ENCODE measurements at places on chromosomes 3 and 15.

- no peak for DNase-seq
These were observed 27.6 kb downstream of the CHST14 start for GRCh38 chr15:40498418-40498817.

- DNase-seq = no peak
These were observed 115.6 kb downstream of the EOMES start for GRCh38 chr3:27606537-27606936.

DNA sequence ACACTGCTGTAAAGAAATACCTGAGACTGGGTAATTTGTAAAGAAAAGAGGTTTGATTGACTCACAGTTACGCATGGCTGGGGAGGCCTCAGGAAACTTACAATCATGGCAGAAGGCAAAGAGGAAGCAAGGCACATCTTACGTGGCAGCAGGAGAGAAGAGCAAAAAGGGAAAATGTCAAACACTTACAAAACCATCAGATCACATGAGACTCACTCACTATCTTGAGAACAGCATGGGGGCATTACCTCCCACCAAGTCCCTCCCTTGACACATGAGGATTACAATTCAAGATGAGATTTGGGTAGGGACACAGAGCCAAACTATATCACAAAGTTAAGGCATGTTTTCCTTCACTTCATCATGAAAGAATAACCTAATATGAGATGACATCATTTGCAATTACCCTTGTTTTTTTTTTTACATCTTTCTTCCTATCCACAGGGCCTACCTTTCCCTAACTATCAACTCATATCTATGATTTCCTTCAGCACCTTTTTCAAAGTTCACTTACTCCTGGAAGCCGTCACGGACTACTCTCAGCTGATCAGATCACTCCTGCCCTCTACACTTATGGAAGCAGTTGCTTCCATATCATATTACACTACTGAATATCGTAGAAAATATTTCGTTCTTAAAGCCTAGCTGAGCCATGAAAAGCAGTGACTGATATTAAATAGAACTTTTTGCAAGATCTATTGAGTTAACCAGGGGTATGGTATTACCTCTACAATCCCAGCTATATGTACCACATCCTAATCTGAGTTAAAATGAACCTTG lies 25.5 kb upstream of the ATP8B4 start:
- DNase-seq = no peak

- DNase-seq = no peak
These were observed 258.9 kb downstream of the UACA start for GRCh38 chr15:70504299-70504951.

DNA sequence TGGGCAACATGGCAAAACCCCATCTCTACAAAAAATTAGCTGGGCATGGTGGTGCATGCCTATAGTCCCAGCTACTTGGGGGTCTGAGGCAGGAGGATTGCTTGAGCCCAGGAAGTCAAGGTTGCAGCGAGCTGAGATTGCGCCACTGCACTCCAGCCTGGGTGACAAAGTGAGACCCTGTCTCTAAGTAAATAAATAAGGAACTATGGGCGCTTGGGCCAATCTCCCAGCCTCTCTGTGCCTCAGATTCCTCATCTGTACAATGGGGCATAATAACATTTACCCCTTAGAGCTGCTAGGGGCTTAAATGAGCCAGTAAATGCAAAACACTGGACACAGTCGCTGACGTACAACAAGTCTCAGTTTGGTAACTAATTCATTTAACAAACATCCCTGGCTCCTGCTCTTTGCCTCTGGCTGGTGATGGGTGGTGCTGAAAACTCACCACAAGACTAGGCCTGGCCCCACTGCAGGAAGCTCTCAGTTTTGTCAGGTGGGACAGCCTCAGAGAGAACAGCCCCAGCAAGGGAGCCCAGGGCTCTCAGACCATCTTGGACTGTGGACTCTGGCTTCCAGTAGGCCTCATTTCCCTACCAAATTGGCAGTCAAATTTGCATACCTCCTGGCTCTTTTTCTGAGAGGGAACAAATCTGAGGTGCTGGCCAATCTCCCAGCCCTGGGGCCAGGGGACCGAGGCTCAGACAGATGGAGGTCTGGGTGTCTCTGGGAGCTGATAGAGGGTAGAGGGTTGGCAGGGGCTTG lies 6.4 kb upstream of the TBC1D2B start:
- no peak for DNase-seq
